ENCODE measurements at places on chromosomes 7 and 10.

DNA sequence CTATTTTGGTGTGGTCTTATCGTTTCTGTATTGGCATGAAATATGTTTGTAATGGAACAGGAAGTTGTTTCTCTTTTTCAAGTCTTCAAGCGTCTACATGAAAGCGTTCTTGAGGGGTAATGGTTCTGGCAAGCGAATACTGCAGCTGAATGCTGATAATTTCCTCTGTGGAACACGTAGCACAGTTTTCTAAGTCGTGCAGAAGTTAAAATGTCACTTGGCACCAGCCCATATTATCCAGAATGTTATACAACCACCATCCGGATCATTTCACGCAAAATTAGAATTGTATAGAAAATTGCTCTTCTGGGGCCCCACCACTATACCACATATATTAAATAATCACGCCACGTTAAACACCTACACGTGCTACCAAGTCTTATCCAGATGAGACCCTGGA, 354.3 kb downstream of the CALN1 start:
- no peak for DNase-seq

DNA sequence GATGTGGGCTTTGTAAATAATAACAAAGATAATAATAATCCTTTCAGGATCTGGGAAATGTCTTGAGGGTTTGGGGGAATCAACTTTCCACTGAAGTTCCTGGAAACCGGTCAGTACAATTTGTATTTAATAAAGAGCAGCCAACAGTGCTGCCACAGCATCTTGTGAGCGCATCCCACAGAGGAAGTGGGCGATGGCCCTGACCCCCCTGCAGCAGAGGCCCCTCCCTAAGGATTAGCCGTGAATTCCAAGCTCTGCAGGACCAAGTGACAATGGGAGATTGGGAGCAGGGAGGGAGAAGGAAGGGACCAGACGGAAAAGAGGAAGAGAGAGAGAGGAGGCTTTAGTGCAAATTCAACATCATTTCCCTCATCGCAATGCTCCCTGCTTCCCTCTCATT, 349.2 kb downstream of the RNLS start:
- DNase-seq: peak; percentile 19

GRCh38 chr7:45484094-45484493, 90.1 kb upstream of the ADCY1 start:
- DNase-seq: no peak

GRCh38 chr7:12761111-12761510, 73.7 kb downstream of the ARL4A start:
- DNase-seq: no peak

- DNase-seq: no peak
Measured at GRCh38 chr10:123165445-123166072, 11.4 kb downstream of the BUB3 start.

DNA sequence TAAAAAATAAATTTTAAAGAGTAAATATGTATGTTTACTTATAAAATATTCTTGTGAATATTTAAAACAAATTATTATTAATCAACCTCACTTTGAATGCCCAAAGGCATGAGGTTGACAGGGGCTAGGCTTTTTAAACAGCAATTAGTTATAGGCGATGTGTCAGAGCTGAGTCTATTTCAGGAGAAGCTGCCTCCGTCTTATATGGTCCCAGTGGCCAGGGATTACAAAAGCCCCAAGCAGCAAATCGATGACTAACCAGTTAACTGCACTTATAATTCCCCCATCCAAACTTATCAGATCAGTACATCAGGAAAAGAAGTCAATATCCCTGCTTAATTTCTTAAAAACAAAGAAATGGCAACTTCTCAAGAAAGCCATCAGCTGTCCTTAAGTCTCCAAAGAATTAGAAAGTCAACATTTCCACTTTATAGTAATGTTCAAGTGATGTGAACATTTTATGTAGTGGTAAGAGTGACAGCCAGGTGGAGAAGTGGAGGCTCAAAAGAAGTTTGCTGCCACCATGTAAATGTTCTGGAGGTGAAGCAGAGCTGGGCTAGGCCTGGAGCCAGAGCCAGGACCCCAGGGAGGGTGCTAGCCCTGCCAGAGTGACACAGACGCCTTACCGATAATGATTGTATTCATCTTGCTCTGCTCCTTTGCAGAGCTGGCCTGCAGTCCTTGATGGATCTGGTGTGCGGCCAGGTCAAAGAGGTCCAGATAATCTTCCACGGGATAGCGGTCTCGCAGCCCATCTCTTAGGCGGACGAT, 51.5 kb downstream of the CHST15 start:
- DNase-seq: no peak

GRCh38 chr7:26195867-26196657, 4.5 kb downstream of the HNRNPA2B1 start:
- peak; percentile 43 for DNase-seq

DNA sequence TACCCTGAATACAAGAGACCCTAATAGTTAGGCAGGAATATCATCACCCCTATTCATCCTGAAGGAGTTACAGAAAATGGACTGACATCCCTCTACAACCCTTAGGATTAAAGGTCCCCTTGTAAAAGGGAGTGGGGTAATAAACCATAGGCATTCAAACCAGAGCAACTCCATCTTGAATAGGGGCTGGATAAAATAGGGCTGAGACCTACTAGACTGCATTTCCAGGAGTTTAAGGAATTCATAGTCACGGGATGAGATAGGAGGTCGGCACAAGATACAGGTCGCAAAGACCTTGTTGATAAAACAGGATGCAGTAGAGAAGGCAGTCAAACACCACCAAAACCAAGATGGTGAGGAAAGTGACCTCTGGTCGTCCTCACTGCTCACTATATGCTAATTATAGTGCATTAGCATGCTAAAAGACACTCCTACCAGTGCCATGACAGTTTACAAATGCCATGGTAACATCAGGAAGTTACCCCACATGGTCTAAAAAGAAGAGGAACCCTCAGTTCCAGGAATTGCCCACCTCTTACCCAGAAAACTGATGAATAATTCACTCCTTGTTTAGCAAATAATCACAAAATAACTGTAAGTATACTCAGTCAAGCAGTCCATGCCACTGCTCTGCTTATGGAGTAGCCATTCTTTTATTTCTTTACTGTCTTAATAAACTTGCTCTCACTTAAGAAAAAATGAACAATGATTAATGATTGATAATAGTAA, 37.2 kb downstream of the CUBN start:
- DNase-seq: no peak

DNA sequence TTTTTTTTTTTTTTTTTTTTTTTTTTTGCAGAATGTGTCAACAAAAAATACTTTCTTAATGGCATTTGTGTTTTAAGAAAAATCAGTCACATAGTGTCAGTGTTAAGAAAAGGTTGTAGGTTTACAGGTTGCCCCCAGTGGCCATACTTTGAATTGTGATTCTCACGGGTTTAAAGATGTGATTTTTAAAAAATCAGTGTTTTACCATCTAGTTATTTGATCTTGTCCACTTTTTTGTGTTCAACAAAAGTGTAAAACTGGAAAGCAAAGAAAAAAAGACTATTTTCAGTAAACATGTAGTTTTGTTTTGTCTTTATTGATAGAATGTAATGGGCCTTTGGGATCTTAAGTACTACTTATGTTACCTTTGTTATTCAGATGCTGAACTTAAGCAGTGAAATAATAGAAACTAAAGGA, 25.7 kb downstream of the SUV39H2 start:
- DNase-seq: peak; percentile 30

- DNase-seq: no peak
Measured at GRCh38 chr7:105002-105401, 87.4 kb upstream of the FAM20C start.

DNA sequence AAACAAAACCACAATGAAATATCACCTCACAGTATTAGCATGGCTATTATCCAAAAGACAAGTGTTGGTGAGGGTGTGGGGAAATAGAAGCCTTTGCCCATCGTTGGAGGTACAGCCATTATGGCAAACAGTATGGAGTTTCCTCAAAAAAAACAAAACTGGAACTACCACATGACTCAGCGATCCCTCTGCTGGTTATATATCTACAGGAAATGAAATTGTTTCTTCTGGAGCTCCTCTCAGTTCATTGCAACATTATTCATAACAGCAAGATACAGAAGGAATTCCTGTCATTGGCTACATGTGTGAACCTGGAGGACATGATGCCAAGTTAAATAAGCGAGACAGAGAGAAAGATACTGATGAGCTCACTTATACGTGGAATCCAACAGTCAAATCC, 2.4 kb upstream of the UBE3C start:
- peak; percentile 80 for DNase-seq

GRCh38 chr10:18364987-18365775, 225.0 kb downstream of the CACNB2 start:
- DNase-seq: no peak

All from suppressor macrophage (primary cell).